ENCODE measurements at places on chromosomes 2 and 18.

DNA sequence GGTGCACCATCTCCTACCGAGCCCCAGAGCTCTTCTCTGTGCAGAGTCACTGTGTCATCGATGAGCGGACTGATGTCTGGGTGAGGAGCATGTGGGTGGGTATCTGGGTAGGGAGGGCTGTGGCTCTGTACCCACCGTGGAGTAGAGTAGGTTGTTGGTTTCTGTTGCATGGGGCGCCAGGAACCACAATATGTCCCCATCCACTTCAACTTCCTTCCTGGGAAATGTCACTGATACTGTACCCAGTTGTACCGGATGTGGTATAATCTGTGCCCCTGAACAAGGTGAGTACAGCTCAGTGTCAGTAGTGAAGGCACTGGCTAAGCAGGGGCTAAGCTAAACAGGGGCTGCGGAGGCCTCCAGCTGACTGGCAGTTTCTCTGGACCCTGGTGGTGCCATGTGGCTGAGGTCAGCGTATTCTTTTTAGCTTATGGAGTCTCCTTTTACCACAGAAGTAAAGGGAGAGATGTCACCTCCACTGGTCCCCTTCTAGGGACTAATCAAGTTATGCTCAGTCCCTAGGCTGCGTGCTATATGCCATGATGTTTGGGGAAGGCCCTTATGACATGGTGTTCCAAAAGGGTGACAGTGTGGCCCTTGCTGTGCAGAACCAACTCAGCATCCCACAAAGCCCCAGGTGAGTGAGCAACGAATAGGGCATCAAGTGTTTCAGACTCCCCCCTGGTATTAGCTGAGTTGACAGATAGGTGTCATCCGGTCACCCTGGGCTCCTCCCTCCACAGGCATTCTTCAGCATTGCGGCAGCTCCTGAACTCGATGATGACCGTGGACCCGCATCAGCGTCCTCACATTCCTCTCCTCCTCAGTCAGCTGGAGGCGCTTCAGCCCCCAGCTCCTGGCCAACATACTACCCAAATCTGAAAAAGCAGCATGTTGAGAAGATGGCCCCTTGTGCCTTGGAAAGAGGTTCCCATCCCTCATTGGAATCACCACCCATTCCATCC is 2.7 kb downstream of the STK16 start:
- DNase-seq: no peak

GRCh38 chr2:68469935-68470334 is 2.5 kb downstream of the APLF start:
- no peak for DNase-seq

GRCh38 chr18:4412286-4412685 is 42.8 kb downstream of the DLGAP1 start:
- no peak for DNase-seq

- no peak for DNase-seq
Observed at GRCh38 chr2:240786871-240787311, 33.1 kb downstream of the KIF1A start.

- no peak for DNase-seq
Observed at GRCh38 chr2:209624192-209624938, 147.3 kb upstream of the UNC80 start.

DNA sequence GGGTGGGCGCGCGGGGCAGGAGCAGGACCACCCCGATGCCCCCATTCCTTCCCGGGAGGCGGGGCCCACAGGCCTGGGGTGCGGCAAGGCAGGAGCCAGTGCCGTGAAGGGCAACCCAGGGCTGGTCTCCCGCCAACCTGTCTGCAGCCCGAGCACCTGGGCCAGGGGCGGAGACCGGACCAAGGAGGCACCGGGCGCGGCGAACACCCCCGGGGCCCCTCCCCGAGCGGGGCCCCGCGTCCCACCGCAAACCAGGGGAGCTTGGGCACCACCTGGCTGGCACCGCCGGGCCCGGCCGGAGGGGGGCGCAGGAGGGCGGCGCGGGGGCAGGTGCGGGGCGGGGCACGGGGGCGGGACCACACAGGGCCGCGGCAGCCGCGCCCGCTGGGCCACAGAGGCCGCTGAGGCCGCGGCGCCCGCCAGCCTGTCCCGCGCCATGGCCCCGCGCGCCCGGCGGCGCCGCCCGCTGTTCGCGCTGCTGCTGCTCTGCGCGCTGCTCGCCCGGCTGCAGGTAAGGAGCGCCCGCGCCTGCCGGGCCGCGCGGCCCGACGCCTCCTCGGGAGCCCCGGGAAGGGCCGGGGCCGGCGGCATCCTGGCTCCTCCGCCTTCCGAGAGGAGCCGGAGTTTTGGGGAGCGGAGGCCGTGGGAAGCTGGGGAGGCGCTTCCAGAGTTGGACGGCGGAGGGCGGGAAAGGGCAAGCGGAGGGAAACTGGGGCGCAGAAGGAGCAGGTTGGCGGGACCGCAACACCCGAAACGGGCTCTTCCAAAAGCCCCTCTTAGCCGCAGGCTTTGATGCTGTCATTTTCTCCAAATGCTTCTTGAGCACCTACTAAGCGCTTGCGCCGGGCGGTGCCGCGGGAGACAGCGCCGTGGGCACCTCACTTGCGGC is at the start of gene TNFRSF11A:
Gene TNFRSF11A, plus strand, starts transcription at position 394 of the 889 bp plus-strand sequence. Its CDS starts 43 bp downstream, at position 437.
- DNase-seq: peak; percentile 92

- DNase-seq: no peak
Observed at GRCh38 chr2:5691221-5691984, 781 bp upstream of the SOX11 start.

GRCh38 chr2:227616631-227617030 is 667 bp upstream of the SCYGR4 start:
- peak; percentile 6 for DNase-seq

- DNase-seq: no peak
Observed at GRCh38 chr2:15181092-15181745, 379.9 kb downstream of the NBAS start.

DNA sequence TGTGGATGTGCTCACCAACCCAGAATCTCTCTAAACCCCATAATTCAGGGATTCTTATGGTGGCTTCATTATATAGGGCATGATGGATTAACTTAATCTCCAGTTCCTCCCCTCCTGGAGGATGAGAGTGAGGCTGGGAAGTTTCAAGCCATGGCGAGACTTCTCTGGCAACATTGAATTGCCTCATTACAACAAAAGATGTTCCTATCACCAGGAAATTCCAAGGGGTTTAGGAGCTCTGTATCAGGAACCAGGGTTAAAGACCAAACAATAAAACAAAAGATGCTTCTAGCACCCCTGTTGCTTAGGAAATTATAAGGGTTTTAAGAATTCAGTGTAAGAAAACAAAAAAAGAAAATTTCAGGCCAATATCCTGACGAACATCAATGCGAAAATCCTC is 100.1 kb downstream of the NAB1 start:
- no peak for DNase-seq

DNA sequence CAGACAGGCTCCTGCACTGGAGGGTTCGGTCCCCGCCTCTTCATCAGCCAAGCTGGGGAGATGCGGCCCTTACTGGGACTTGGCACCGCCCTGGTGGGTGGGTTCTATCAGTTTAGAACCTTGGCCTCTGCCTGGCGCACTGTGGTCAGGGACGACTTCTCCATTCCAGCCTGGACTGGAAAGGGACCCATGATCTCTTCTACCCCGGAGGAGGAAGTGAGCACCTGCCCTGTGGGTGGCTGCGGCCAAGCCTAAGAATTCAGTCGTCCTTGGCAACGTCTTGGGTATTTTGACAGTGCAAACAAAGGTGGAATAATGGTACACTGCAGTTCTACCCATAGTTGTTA is 106.9 kb upstream of the CD302 start:
- peak; percentile 45 for DNase-seq

GRCh38 chr2:224870341-224870740 is 154.2 kb upstream of the CCDC195 start:
- DNase-seq: no peak

All from GM13977 (cell line).